ENCODE measurements at places on chromosomes 1 and 21.
A peak's percentile ranks its signal among the peaks of the same experiment; 100 is the strongest.

- peak overlapping the region; percentile 45 for H3K27ac ChIP-seq
- H3K4me3 ChIP-seq, result no peak overlapping the region
- peak; percentile 53 for DNase-seq
- H3K27me3 ChIP-seq, result no peaks in the 10 kb centered on the region
- no peaks in the 10 kb centered on the region for H3K36me3 ChIP-seq
- H3K4me1 ChIP-seq, result no peaks in the 10 kb centered on the region
Measured at GRCh38 chr1:59994302-59995198, 68.0 kb upstream of the CYP2J2 start.

GRCh38 chr1:57192222-57192621 is 226.4 kb upstream of the C8B start:
- H3K27ac ChIP-seq, result no peak overlapping the region
- H3K4me1 ChIP-seq, result no peaks in the 10 kb centered on the region
- H3K36me3 ChIP-seq, result no peaks in the 10 kb centered on the region
- no peak overlapping the region for H3K4me3 ChIP-seq
- H3K27me3 ChIP-seq, result no peaks in the 10 kb centered on the region

GRCh38 chr1:183636334-183636682 is 725 bp upstream of the ARPC5 start:
- H3K27me3 ChIP-seq, result no peaks in the 10 kb centered on the region
- peak overlapping the region; percentile 94 for H3K4me3 ChIP-seq
- no peaks in the 10 kb centered on the region for H3K36me3 ChIP-seq
- peak overlapping the region; percentile 82 for H3K27ac ChIP-seq
- DNase-seq, result no peak

GRCh38 chr1:212254853-212255363 is 30.3 kb upstream of the PPP2R5A start:
- no peak overlapping the region for H3K27ac ChIP-seq
- H3K36me3 ChIP-seq, result no peaks in the 10 kb centered on the region
- H3K27me3 ChIP-seq, result no peaks in the 10 kb centered on the region
- no peak overlapping the region for H3K4me3 ChIP-seq
- DNase-seq, result no peak

DNA sequence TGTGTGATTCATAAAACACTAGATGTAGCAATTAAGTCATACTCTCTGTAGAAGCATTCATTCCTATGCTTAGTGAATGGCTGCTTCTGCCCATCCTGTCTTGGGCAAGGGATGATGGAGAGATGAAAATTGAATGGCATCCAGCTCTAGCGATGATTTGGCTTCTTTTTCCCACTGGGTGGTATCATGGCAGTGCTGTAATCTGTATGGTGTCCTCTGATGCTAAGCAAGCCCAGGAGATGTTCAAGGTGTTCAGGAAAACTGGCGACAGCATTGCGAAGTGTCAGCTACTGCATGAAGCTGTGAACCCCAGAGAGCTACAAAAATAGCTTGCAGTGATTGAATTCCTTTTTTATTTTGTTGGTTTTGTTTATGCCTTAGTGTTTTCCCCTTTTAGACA is 48.9 kb upstream of the LEPR start:
- H3K4me3 ChIP-seq, result no peak overlapping the region
- no peak overlapping the region for H3K27ac ChIP-seq
- no peak for DNase-seq
- H3K36me3 ChIP-seq, result no peaks in the 10 kb centered on the region
- H3K4me1 ChIP-seq, result no peaks in the 10 kb centered on the region
- H3K27me3 ChIP-seq, result no peaks in the 10 kb centered on the region

DNA sequence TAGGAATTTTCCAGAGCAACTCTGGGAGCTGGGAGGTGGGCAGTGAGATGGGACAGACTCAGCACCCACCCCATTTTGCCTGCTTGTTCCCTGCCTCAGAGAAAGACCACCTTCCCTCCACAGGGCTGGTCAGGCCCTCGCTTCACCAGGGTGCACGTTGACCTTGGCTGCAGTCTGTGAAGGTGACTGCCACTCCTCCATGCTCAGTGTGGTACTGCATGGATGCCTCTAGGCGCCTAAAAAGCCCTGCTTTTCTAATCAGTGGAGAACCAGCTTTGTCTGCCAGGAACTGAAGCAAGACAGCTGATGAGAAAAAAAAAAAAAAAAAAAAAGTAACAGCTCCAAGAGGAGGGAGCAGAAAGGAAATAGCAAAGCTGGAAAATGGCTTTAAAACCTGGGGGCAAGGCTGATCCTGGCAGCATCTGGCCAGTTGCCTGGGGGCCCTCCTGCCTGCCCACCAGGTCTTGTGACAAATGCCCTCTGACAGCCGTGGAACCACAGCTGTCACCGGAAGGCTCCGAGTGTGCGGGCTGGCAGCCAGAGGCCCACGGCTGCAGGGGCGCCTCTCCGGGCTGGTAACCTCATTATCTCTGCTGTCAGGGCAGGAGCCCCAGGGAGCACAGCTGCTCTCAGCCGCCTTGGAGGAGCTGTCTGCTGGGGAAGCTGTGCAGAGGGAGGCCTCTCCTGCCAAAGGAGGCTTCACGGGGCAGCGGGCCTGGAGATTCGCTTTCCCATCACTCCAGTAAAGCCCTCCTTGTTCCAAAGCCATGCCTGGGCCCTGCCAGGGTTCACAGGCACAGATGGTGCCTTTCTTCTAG is 13.7 kb downstream of the KIAA1614 start:
- peaks cover 5% of the 10 kb centered on the region for H3K36me3 ChIP-seq
- no peaks in the 10 kb centered on the region for H3K27me3 ChIP-seq
- peak; percentile 70 for DNase-seq

DNA sequence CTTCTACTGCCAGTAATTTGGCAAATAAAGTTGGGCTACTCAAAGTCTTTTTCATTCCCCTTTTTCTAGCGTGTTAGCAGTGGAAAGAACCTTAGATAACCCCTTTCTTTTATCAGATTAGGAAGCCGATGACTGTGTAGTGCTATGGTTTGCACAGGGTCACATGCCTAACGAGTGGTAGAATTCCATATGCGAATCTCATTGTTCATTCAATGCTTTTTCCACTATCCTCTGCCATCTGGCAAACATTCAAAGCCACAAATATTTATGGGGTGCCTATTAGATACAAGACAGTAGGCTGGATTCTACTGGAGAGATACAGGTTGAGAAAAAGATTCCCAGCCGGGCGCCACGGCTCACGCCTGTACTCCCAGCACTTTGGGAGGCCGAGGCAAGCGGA is 14.9 kb upstream of the IER5 start:
- H3K4me3 ChIP-seq, result no peak overlapping the region
- no peaks in the 10 kb centered on the region for H3K36me3 ChIP-seq
- no peak overlapping the region for H3K27ac ChIP-seq
- H3K27me3 ChIP-seq, result peaks cover 2% of the 10 kb centered on the region
- no peaks in the 10 kb centered on the region for H3K4me1 ChIP-seq
- DNase-seq, result no peak

GRCh38 chr1:36975642-36976041 is 58.7 kb downstream of the GRIK3 start:
- DNase-seq, result no peak
- H3K27ac ChIP-seq, result no peak overlapping the region
- H3K4me3 ChIP-seq, result no peak overlapping the region
- peaks cover 17% of the 10 kb centered on the region for H3K4me1 ChIP-seq

GRCh38 chr1:221832617-221833016 is 90.7 kb upstream of the DUSP10 start:
- no peaks in the 10 kb centered on the region for H3K36me3 ChIP-seq
- no peak overlapping the region for H3K27ac ChIP-seq
- no peaks in the 10 kb centered on the region for H3K27me3 ChIP-seq
- H3K4me1 ChIP-seq, result no peaks in the 10 kb centered on the region
- DNase-seq, result no peak

DNA sequence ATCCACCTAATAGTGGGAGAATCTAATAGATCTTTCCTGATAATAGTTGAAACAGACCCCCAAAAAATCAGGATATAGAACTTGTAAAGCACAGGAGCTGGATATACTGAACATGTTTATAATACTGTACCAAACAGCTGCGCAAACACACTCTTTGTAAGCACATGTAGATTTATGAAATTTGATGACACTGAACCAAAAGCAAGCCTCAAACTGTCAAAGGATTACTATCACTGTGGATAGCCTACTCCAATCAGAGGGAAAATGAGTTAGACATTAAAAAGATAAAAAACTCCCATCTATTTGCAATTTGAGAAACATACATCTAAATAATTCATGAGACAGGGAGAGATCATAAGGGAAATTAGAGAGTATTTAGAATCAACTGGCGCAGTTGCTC is 26.1 kb downstream of the RCAN3 start:
- no peak for DNase-seq
- H3K27ac ChIP-seq, result no peak overlapping the region
- H3K4me3 ChIP-seq, result no peak overlapping the region
- no peaks in the 10 kb centered on the region for H3K27me3 ChIP-seq
- no peaks in the 10 kb centered on the region for H3K4me1 ChIP-seq
- no peaks in the 10 kb centered on the region for H3K36me3 ChIP-seq

DNA sequence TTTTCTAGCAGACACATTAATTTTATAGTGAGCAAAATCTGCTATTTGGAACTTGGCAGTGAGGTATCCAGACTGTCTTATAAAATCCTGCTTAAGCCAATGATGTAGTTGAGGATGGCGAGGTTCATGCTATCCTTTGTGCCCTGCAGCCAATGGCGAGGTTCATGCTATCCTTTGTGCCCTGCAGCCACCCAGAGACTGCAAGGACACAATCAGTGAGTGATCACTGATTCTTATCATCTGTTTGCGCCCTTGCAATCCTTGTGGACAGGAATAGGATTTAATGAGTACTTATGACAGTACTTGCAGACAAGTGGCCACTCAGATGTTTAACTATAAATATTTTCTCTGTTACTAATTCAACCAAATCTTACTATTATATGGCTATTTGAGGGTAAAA is 112.6 kb downstream of the EIF4G3 start:
- no peak for DNase-seq
- H3K36me3 ChIP-seq, result no peaks in the 10 kb centered on the region
- no peaks in the 10 kb centered on the region for H3K4me1 ChIP-seq

DNA sequence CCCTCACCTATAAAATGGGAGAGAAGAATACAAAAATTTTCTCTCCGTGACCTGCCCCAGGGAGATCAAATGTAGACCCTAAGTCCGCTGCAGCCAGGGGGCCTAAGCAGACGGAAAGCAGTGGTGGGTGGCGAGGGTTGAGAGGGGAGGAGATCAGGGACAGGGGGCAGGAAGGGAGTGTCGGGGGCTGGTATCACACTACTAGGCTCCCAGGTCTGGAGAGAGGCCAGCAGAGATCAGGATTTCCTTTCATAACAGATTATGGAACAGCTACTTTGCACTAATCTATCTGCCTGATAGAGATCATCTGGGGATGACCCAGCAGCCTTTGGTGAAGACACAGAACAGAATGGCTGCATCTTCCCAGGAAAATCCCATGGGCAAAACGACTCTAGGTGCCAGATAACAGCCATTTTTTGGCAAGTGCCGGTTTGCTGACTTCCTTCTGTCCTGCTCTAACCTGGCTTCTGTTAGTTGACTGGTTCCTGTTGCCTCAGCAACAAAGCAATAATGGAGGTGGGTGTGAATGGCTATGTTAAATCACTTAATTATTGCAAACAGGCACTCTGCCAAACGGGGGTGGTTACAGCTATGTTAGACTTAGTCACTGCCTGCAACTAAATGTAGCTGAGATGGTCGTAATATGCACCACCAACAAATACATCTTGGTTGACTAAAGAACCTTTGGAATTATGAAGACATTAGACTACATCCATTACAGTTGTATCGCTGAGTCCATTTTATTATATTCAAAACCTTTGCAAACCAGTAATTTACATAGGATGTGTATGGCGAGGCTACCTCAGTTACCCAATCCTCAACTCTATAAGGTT is 30.0 kb upstream of the EPS8L3 start:
- H3K36me3 ChIP-seq, result no peaks in the 10 kb centered on the region
- peaks cover 36% of the 10 kb centered on the region for H3K4me1 ChIP-seq
- no peaks in the 10 kb centered on the region for H3K27me3 ChIP-seq
- no peak overlapping the region for H3K4me3 ChIP-seq
- no peak for DNase-seq

DNA sequence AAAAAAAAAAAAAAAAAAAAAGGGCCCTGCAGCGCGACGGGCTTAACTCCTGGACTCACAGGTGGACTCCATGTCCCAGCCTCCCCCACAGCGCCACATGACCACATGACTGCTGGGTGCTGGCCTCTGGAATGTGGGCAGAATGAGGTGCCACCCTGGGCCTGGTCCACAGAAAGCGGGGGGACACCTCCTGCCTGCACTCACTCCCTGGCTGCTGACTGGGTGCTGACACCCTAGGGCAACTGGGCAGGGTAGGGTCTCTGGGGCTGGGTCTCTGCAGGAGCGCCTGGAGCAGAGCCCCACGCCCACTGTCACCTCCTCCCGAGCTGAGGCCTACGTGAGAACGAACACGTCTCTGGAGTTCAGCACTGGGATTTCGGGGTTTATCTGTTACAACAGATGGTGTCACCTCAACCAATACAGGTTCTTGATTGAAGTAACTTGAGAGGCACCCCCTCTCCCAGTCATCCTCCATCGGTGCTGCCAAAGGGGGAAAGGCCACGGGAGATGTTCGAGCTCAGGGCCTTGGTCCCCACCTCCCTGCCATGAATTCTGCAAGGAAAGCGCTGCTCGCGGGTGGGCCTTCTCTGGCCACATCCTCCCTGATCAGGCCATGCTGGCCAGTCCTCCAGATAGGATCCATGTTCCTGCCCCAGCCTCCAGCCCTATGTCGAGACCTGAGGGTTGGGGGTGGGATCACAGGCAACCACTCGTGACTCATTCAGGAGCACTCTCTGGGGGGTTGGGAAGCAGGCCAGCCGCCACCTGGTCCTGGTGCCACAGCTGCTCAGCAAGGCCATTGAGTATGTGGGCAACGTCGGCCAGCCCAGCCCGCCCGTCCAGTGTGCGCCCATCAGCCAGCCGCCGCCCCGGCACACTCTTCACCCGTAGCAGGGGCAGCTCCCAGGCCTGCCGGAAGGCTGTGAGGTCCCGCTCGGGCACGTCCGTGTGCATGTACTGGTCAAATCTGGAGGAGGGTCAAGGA is 5.4 kb downstream of the CPLANE2 start:
- DNase-seq, result no peak
- peaks cover 37% of the 10 kb centered on the region for H3K36me3 ChIP-seq
- peaks cover 34% of the 10 kb centered on the region for H3K27me3 ChIP-seq
- H3K4me3 ChIP-seq, result no peak overlapping the region

GRCh38 chr1:57966751-57967406 is 543.0 kb upstream of the DAB1 start:
- H3K36me3 ChIP-seq, result no peaks in the 10 kb centered on the region
- H3K27me3 ChIP-seq, result no peaks in the 10 kb centered on the region
- DNase-seq, result no peak
- H3K4me3 ChIP-seq, result no peak overlapping the region
- H3K4me1 ChIP-seq, result no peaks in the 10 kb centered on the region
- H3K27ac ChIP-seq, result no peak overlapping the region

- H3K4me1 ChIP-seq, result peaks cover 38% of the 10 kb centered on the region
- DNase-seq, result no peak
- no peak overlapping the region for H3K27ac ChIP-seq
- no peak overlapping the region for H3K4me3 ChIP-seq
Measured at GRCh38 chr21:31878831-31879230, 6.0 kb downstream of the HUNK start.

GRCh38 chr21:33278721-33279120 is 12.6 kb downstream of the IL10RB start:
- H3K4me1 ChIP-seq, result no peaks in the 10 kb centered on the region
- no peak overlapping the region for H3K4me3 ChIP-seq
- H3K27ac ChIP-seq, result no peak overlapping the region
- peaks cover 12% of the 10 kb centered on the region for H3K36me3 ChIP-seq
- no peaks in the 10 kb centered on the region for H3K27me3 ChIP-seq
